ENCODE measurements at places on chromosomes 3 and 15.

DNA sequence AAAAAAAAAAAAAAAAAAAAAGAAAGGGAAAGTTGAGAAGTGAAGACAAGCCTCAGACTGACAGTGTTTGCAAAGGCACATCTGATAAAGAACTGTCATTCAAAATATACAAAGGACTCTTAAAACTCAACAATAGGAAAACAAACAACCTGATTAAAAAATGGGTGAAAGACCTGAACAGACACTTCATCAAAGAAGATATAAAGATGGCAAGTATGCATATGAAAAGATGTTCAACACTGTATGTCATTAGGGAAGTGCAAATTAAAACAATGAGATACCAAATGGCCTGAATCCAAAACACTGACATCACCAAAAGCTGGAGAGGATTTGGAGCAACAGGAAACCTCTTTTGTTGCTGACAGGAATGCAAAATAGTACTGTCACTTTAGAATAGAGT lies 48.6 kb downstream of the MCCC1 start:
- no peak for DNase-seq

GRCh38 chr3:125359700-125360099 lies 15.4 kb downstream of the ZNF148 start:
- no peak for DNase-seq

DNA sequence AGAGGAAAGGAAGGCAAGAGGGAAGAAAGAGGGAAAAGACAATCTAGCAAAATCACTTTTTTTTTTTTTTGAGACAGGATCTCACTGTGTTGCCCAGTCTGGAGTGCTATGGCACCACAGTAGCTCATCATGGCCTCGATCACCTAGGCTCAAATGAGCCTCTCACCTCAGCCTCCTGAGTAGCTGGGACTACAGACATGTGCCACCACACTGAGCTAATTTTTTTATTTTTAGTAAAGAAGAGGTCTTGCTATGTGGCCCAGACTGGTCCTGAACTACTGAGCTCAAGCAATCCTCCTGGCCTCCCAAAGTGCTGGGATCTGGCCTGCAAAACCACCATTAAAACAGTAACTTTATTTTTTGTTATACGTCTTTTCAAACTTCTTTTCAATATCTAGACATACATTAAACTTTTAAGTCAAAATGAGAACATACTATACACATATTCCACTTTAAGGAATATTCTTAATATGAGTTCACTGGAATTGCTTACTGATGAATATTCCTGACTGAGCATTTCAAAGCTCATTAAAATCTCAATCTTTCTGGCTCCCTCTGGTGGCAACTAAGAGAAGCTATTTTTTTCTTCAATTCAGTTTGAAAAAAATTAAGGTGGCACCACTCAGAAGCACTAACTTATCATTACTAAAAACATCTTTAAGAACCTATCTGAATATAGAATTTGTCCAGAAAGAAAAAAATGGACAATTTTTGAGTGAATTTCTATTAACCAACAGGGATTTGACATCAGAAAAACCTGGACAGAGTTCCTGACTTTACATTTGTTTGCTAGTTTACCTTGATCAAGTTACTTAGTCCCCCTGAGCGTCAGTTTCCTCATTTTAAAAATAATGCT lies 40.9 kb downstream of the UACA start:
- DNase-seq: no peak

- DNase-seq: no peak
These were observed 55.4 kb downstream of the KLF13 start for GRCh38 chr15:31381801-31382712.

- DNase-seq: no peak
These were observed 38.2 kb downstream of the ABI3BP start for GRCh38 chr3:100954990-100955389.
